ENCODE measurements at places on chromosomes 6 and 20. TPM values are rescaled to one million over a fixed set of nuclear protein-coding genes. Genes with fewer than 3 reads are reported as not detected.
A peak's percentile ranks its signal among the peaks of the same experiment; 100 is the strongest.

GRCh38 chr20:24987244-24987643, 5.3 kb downstream of the APMAP start:
- DNase-seq: no peak

TMEM170B gene
- 0.95 TPM for total RNA-seq

- no peak for DNase-seq
Measured at GRCh38 chr6:108117427-108118358, 43.2 kb upstream of the OSTM1 start.

SLCO4A1 gene
- total RNA-seq: 4.7 TPM

GRCh38 chr6:160057080-160057479, 64.5 kb upstream of the SLC22A1 start:
- DNase-seq: no peak

- DNase-seq: peak; percentile 84
Measured at GRCh38 chr20:31608251-31608945, 3.3 kb downstream of the ID1 start.

DNA sequence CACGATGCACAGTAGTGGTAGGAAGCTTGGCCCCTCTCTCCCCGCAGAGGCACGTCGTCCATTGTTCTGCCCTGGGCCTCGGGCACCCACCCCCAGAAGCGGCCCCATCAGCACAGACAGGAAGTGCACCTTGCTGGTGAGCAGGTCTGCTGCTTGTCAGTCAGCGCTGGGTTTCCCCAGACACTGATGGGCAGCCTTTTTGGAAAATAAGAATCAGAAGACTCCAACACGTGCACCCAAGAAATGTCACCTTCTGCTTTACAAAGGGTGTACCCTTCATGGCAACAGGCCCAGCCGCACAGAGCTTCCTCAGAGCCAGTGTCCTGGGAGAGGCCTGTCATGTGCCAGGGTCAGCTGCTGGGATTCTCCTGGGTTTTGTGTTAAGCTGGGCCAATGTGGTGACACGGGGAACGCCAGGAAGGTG, 34.7 kb upstream of the IRF4 start:
- DNase-seq: no peak

OR2B6 gene
- not detected for total RNA-seq

RAE1 gene
- 51.1 TPM for total RNA-seq

DNA sequence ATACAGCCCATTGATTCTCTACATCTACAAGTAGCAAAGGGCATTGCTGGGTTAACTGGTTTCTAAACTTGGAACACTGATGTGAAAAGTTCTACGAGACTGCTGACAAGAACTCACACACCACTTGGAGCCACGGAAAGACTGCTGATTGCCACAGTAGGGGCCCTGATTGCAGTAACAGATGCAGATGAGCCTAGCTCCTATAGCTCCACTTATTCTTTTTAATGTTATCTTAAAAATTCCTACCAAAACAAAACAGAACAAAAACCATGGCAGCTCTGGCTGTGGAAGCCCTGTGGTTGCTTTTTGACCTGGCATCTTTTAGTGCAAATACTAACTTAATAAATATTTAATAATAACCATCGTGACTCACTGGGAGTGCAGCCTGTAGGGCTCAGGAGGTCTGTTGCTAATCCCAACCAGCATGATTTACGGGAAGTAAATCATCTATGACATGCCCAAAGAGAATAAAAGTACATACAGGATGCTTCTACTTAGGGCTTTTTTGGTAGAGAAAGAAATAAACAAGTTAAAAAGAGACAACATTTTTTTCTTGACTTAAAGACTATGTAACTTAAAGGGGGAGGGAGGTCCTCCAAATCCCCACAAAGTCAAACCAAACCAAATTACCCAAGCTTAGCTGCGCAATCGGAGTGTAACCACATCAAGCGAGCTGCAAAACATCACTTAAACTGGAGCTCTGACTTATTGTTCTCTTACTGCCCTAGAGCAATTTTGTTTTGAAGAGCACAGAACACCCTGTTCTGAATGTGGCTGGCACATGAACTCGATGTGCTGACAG, 87.2 kb downstream of the FKBP5 start:
- DNase-seq: peak; percentile 81

FOXQ1 gene
- 0.52 TPM for total RNA-seq

DNA sequence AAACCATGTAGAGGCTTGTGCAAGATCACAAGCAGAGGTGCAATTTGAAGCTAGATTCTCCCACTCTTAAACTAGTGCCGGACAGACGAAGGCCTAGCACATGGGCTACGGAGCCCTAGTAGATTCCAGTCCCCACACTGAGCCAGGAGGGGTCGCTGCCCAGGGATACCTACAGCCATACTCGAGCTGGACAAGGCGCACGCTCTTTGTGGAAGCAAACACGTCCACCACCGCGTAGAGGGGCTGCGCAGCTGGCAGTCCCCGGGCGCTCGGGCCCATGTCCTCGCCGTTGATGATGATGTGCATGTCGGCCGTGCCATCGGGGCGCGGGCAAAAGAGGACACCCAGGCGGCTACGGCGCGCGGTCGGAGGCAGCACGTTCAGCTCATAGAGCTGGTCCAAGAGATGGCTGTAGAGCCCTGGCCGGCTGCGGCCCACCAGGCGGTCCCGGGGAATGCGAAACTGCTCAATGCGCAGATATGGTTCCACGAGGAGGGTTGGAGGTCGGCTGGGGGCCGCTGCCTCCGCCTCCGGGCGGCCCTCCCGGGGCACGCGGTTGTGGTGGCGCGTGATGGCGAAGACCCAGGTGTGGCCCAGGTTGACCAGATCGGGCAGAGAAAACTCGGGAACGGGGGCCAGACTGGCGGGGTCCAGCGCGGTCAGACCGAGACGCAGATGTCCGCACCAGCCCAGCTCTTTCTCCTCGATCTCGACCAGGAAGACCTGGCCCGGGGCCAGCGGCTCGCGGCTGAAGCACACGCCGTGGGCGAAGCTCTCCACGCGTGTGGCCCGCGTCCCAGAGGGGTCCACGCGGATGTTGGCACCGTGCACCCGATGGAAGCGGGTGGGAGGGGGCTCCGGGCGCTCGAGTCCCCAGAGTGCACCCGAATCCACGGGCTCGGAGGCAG, 677 bp downstream of the NEURL2 start:
- DNase-seq: no peak

- no peak for DNase-seq
Measured at GRCh38 chr20:62647521-62648317, 5.4 kb downstream of the SLCO4A1 start.

- DNase-seq: peak; percentile 44
Measured at GRCh38 chr20:2299301-2299700, 3.5 kb downstream of the TGM3 start.

- no peak for DNase-seq
Measured at GRCh38 chr20:19867074-19867473, 109.0 kb downstream of the RIN2 start.

FRMD1 gene
- total RNA-seq: not detected

GRCh38 chr6:25453288-25453687, 174.1 kb downstream of the CARMIL1 start:
- no peak for DNase-seq

GRCh38 chr6:67814262-67814661, 820.8 kb upstream of the ADGRB3 start:
- no peak for DNase-seq

DNA sequence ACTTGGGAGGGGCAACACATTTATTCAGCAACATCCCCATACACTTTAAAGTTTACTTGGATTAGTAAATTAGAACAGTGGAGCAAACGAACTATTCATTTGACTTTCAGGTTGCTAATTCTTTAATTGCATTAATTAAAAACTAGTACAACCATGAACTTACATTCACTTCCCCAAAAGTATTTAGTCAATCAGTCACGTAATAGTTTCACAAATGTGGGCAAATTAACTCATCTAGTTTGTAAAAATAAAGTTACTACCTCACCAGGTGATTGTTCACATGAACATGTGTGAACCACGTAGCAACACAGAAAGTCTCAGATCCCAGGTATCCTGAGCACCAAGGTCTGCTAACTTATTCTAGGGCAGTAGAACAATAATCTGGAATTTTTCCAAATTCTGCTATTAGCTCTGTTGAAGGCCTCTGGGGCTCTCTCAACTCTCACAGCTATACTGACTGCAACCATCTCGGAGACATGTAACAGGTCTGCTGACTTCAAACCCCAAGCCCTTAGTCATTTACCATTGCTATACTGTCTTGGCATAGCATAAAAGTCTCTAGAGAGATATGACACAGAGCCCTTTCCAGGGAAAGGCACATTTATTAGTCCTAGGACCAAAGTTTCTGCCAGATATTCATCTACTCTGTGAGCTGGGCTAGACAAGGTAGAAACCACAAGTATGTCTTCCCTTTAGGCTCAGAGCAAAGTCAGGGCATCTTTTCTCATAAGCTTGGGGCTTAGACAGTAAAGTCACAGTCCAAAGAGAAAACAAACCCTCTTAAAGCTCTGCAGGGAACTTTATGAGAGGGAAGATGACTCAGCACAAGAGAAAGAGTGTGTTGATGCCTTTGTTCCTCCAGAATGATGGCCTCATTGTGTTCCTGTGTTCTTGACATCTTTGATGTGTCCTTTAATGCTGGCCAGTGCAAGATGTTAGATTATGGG, 50.9 kb upstream of the CCDC28A start:
- peak; percentile 17 for DNase-seq

ANGPT4 gene
- 1.3 TPM for total RNA-seq

DNA sequence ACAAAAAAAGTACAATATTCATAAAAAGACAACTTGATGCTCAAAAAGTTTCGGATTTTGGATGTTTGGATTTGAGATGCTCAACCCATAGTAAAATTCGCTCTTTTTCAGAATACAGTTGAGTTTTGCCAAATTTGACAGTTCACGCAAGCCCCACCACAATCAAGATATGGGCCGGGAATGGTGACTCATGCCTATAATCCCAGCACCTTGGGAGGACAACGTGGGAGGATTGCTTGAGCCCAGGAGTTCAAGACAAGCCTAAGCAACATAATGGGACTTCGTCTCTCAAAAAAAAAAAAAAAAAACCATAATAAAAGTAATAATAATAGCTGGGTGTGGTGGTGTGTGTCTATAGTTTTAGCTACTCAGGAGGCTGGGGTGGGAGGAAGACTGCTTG, 51.3 kb downstream of the PHF20 start:
- DNase-seq: peak; percentile 18

RIPOR2 gene
- total RNA-seq: not detected

- no peak for DNase-seq
Measured at GRCh38 chr6:29477923-29478450, 9.8 kb downstream of the MAS1L start.

DNA sequence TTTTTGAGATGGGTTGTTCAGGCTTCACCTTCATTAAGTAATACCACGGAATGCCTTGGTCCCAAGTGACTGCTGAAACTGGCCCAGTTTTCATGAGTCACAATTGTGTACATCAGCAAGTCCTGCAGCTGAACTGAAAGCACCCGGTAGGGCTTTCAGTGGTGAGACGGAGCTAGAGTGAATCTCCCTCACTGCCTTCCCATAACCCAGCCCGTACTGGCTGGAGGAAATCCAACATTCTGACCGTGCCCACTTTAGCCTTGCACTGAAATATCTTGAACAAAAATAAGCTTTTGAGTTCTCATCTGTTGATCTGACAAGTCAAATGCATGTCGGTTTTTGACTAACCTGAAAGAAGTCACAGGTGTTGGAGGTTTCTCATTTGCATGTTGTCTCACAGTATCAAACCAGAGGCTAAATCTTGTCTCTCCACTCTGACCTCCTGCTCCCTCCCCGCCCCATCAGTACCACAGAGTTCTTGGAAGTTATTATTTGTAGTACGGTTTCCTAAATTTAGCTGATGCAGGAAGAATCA, 35.9 kb downstream of the DUSP22 start:
- peak; percentile 84 for DNase-seq

DNA sequence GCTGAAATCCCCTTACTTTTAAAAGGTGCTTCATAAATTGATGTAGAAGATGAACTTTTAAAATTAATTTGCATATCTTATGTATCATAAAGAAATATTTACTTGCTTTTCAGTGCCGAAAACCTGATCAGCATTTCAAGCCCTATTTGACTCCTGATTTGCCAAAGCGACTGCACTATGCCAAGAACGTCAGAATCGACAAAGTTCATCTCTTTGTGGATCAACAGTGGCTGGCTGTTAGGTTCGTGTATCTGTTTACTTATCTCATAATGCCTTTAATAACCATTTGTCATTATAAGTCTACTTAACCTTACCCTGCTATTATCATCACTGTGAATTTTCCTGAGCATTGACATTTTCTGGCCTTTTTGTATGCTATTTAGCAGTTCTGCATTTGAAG, 7.8 kb downstream of the OR2A4 start:
- no peak for DNase-seq

DNA sequence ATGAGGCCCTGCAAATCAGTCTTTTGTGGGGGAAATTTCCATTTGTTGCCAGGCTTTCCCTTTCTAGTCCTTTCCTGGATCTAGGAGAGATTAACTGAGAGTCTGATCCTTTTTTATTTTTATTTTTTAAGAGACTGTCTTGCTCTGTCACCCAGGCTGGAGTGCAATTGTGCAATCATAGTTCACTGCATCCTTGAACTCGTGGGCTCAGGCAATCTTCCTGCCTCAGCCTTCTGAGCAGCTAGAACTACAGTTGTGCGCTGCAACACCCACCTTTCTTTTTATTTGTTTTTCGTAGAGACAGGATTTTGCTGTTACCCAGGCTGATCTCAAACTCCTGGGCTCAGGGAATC, 22.9 kb downstream of the OR2B2 start:
- DNase-seq: no peak

DNA sequence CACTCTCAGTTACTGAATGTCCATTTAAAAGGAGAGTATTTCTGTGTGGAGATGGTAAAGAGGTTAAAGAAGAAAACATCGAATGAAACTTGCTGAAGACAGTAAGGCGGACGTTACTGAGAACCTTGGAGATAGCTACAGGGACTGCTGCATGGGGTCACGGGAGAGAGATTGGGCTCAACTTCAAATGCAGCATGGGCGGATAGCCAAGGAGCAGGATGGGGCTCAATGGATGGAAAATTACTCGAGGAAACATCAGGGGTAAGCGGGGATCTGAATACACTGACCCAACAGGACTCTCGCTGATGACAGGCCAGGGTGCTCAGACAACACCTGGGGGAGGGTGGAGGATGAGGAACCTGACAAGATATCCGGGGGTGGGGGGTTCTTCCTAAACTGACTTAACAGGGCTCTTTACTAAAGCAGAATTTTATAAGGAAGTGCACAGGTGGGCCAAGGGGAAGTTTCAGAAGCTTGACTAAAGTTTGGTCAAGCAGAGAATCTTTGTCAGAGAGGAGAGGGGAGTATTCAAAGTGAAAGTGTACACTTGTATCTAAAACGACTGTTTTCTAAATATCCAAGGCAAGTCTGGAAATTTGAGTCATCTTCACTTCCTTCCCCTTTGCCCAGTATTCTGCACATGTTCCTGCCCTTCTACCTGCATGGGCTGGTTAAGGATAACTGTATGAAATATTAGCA, 22.8 kb downstream of the ECT2L start:
- DNase-seq: no peak

GRCh38 chr20:42111349-42111748, 493.2 kb upstream of the CHD6 start:
- DNase-seq: no peak

DNA sequence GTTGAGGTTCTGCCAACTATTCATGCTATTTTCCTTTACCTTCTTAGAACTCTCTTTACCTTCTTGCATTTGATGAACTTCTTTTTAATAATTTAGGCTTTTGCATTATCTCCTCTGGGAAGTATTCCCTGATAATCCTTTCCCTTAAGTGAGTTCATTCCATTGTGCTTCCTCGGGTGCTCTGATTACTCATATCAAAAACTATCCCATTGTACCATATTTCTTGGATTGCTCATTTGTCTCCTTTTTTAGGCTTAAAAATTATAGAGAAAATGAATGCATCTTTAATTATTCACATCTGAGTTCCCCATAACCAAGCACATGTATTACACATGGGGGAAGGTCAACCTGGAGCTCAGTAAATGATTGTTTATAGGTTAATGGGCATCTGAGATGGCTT, 2.5 kb downstream of the CALHM4 start:
- DNase-seq: no peak
